NCI-H2227 treated with DMSO at 0.1 percent for 48 hours (cell line): ENCODE measurements at places on chromosomes 13 and 19.

DNA sequence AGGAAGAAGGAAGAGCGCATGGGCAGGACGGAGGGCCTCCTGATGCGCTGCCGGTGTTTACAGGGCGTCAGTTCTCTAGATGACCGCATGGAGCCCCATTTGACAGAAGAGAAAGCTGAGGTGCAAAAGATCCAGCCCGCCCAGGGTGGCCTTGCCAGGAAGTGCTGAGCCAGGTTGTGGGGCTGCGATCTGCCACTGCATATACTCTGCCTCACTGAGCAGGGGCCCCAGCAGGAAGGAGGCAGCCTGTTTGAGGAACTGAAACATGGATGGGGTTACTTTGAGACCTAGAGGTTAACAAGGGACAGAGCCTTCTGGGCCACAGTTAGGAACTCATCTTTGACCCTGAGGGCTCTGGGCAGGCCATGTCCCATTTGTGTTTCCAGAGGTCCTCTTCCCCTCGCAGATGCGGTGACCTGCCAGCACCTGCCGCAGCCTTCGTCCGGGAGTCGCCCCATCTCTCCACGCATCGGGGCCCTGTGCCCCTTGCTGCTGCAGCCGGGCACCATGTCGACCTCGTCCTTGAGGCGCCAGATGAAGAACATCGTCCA lies 3.2 kb downstream of the EPN1 start:
- no peak for DNase-seq

GRCh38 chr19:1229056-1229923 lies 8.5 kb downstream of the CBARP start:
- no peak for DNase-seq

- DNase-seq: peak; percentile 67
Observed at GRCh38 chr19:41795031-41795461, 1.3 kb upstream of the CEACAM3 start.

DNA sequence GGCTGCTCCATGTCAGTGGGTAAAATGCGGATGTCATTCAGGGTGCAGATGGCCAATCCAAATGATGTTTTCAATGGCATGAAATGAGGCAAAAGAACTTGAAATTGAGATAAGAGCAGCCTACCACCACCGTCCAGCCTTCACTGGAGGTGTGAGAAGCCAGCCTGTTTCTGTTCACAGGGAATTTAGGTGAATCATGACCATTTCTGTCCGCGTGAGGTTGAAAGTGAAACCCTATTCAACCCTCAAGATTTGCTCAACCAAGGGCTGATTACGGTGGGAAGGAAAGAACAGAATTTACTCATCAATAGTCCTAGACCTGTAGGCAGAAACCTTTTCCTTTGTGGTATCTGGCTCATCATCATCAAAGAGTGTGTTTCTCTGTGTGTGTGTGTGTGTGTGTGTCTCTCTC lies 370.7 kb downstream of the COG6 start:
- no peak for DNase-seq

DNA sequence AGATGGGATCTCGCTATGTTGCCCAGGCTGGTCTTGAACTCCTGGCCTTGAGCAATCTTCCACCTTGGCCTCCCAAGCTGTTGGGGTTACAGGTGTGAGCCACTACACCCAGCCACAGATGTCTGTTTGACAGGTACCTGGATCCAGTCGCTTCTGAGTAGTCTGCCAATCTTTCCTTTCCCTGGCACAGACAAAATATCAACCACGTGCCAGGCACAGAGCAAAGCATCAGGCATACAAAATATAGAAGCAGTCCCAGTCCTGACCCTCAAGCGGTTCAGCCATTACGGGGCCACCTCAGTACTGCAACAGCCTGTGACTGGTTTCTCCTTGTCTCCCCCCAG lies 3.8 kb downstream of the ELAVL1 start:
- no peak for DNase-seq

DNA sequence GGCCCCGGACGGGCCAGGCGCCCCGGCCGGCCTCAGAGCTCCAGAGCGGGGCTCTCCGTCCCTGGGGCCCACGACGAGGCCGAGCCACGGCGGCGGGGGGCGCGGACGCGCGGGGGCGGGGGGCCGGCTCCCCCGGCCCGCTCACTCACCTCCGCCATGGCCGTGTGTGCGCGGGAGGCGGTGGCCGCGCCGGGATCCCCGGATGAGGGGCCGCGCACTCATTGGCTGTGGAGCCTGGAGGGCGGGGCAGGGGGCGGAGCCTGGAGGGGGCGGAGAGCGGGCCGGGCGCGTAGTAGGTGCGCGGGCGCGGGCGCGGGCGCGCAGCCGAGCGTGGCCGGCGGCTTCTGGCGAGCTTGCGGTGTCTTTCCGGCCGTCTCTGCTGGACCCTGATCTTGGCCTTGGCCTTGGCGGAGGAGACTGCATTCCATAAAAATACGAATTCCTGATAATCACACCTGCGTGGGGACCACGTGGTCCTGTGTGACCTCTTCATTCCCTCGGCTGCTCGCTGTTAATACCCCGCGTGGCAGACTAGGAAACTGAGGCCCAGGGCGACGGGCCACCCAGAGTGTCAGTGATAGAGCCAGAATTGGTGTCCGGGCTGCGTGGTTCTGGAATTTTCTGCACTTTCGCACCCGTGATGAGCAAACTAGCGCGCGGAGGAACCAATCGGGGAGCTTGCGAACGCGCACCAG lies at the start of gene MIER2:
Gene MIER2, minus strand, starts transcription at position 172 of the 695 bp plus-strand sequence. Its CDS starts 14 bp downstream, at position 158.
- peak; percentile 45 for DNase-seq

- DNase-seq: no peak
Observed at GRCh38 chr13:49112782-49113525, 107.2 kb upstream of the MLNR start.

- no peak for DNase-seq
Observed at GRCh38 chr13:35723821-35724220, 247.3 kb upstream of the MAB21L1 start.

DNA sequence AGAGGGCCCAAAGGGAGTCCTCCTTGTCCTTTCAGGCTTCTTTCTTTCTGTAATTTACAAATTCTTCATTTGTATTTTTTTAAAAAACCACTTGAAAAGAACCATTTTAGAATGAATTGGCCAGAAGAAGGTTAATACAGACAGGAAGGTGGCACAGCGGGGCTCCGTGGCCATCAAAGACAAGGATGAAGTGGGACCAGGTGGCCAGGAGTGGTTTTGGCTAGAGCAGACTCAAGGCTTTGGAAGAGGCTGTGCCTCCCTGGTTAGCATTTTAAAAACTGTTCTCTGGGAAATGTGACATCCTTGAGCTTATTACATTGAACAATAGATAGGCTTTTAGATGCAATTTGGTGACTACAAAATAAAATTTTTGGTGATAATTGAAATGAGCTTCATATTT lies 48.4 kb downstream of the ATP8A2 start:
- no peak for DNase-seq

- no peak for DNase-seq
Observed at GRCh38 chr19:46716672-46717033, 261 bp downstream of the PRKD2 start.

GRCh38 chr19:11268783-11269267 lies 6.5 kb upstream of the DOCK6 start:
- DNase-seq: no peak

GRCh38 chr13:78298657-78299056 lies 304.7 kb downstream of the POU4F1 start:
- DNase-seq: no peak

GRCh38 chr13:25847145-25847544 lies 204.7 kb downstream of the SHISA2 start:
- no peak for DNase-seq

DNA sequence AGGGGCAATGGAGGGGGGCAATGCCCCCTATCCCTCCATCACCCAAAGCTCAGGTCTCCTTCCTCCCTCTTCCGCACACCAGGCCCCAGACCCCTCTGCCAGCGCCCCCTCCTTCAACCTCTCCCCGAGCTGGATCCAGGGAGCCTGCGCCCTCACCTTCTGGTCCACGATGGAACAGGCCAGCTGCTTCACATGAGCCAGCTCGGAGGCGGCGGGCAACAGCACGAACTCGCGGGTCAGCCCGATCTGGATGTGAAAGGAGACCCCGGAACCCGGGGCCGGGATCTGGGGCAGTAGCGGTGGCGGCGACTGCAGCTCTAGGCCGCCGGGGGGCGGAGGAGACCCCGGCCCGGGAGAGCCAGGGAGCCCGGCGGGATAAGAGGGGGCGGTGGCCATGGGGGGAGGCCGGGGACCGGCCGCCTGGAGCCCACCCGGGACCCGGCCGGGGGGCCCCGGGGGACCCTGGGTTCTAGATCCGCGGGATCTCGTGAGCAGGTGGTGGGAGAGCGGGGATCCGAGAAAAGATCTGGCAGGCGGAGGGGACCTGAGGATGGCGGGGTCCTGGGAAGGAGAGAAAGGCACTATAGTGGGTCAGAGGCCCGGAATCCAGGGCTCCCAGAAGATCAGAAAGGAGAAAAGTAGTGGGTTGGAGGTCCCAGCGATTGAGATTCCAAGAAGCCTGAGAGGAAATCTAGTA lies 791 bp downstream of the PRKD2 start:
- no peak for DNase-seq

- peak; percentile 79 for DNase-seq
Observed at GRCh38 chr19:52993342-52994178, 20.2 kb upstream of the ERVV-1 start.

DNA sequence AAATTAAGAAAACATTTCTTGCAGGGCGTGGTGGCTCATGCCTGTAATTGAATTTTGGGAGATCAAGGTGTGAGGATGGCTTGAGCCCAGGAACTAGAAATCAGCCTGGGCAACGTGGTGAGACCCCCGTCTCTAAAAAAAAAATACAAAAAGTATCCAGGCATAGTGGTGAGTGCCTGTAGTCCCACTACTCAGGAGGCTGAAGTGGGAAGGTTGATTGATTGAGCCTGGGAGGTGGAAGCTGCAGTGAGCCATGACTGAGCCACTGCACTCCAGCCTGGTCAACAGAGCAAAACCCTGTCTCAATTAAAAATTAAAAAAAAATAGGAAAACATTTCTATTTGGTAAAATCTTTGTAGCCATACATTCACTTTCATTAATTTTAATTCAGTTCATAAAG lies 526.5 kb downstream of the PCDH9 start:
- no peak for DNase-seq

DNA sequence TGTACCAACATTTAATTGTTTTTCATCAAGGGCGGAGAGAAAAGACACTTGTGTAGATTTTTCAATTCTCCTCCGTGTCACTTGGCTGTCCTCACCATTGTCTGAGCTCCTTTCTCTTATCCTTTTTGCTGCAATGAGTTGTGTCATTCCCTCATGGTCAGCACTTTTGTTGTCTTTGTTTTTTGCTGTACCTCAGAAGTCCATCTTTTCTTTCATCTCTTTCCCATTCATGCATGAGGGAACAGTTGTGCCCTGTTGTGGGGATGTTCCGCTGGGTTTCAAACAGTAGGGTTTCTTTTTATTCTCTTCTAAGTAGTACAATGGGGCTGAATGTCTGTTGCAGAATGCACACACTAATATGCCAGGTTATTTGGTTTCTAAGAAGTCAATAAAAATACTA lies 222.6 kb downstream of the TM9SF2 start:
- no peak for DNase-seq

GRCh38 chr19:4316956-4317355 lies 12.6 kb downstream of the FSD1 start:
- DNase-seq: no peak

DNA sequence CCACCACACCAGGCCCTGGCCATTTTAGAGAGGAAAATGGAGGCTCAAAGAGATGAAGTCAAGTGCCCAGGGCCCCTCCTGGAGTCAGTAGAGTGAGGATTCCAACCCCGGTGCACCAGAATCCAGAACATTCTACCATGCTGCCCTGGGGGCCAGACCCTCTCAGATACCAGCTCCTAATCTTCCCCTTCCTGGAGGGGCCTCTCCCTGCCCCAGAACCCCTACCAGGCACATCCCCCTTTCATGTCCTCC lies 11.1 kb downstream of the CAPN12 start:
- DNase-seq: no peak

- no peak for DNase-seq
Observed at GRCh38 chr19:1455002-1455335, 5.0 kb downstream of the APC2 start.

GRCh38 chr19:55552620-55553019 lies 7.3 kb upstream of the SBK3 start:
- DNase-seq: no peak

DNA sequence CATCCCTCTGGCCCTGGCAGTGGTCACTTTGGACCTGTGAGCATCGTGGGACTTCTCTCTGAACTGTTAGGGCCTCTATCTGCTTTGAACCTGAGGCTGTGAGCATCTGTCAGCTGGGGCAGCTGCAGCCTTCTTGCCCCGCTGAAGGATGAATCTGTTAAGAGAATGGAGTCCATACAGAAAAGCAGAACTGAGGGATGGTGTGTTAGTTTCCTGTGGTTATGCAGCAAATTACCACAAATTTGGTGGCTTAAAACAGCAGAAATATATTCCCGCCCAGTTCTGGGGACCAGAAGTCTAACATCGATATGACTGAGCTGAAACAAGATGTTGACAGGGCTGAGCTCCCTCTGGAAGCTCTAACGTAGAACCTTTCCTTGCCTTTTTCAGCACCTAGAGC lies 1.6 kb upstream of the ZNF497 start:
- no peak for DNase-seq

GRCh38 chr19:54211235-54211634 lies 10.6 kb downstream of the RPS9 start:
- DNase-seq: no peak

GRCh38 chr19:52020506-52020905 lies 7.7 kb downstream of the ZNF614 start:
- no peak for DNase-seq

- peak; percentile 19 for DNase-seq
Observed at GRCh38 chr19:10454267-10454666, 33.9 kb downstream of the PDE4A start.

DNA sequence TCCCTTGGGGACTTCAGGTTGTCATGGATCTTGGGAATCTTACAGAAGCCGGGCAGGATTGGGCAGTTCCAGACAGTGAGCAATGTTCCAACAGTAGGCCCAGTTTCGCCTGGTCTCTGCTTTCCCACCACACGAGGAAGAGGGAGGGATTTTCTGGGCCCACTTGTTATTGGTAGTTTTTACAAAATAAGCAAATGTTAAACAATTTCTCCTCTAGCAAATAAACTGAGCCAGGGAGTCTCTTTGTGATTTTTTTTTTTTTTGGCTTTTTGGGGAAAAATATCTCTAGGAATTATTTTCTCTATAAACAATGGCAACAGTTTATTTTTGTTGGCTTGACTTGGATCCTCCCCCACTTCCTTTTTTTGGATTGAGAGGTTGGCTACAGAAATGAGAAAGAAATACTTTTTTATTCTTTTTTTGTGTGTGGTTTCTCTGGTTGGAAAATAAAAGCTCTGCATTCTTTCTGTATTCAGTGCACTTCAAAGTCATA lies 89.3 kb downstream of the TM9SF2 start:
- DNase-seq: no peak

DNA sequence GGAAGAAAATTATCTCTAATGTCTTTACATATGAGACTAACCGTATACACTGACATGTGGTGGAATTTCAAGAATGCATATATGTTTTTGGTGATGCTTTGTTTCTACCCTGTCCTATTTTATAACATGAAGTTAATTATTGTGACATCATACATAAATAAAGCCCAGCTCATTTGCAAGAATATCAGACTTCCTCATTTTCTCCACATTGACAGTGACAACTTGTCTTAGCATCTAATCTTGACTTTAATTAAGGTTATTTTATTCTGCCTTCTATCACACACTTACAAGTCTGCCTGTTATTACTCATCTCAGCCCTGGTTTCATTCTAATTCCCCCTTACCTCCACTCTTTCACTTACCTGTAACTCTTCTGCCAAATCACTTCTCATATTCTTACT lies 140.6 kb upstream of the STARD13 start:
- DNase-seq: no peak

- DNase-seq: no peak
Observed at GRCh38 chr13:37657956-37658355, 59.4 kb upstream of the POSTN start.

GRCh38 chr19:37987356-37988332 lies 80.6 kb downstream of the SIPA1L3 start:
- no peak for DNase-seq
